ENCODE measurements at places on chromosomes 1 and 21.

- DNase-seq = no peak
Observed at GRCh38 chr1:212430416-212430815, 2.3 kb upstream of the NENF start.

- DNase-seq = no peak
Observed at GRCh38 chr1:31665234-31665878, 20.7 kb upstream of the PEF1 start.

DNA sequence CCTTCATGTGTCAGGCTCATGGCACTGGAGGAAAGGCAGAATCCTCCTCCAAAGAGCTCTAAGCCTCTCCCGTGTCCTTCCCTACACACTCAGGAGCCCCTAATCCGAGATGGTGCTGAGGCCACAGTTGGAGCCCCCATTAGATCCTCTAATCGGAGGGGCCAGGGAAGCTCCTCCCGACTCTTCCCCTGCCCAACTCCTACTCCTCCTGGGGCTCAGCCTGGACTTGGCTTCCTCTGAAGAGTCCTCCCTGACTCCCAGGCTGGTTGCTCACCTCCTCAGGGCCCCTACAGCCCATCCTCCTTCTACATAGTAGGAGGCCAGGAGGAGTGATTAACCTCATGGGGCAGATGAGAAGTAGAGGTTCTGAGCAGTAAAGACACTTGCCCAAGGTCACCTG, 21.3 kb upstream of the CDCP2 start:
- no peak for DNase-seq

DNA sequence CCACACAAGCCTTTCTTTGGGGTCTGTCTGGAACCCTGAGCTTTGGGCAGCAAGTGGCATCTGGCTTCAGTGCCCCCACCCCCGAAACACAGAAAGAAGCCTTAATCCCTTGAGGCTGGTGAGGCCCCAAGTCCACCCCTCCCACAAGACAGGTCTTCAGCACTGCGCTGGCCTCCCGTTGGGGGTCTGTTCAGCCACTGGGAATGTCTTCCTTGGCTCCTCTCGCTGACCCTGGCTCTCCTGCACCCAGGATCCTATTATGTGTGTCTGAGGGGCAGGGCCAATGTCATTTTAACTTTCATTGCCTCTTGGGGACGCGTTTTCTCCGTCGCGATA, 26.9 kb downstream of the ATP8B2 start:
- no peak for DNase-seq

DNA sequence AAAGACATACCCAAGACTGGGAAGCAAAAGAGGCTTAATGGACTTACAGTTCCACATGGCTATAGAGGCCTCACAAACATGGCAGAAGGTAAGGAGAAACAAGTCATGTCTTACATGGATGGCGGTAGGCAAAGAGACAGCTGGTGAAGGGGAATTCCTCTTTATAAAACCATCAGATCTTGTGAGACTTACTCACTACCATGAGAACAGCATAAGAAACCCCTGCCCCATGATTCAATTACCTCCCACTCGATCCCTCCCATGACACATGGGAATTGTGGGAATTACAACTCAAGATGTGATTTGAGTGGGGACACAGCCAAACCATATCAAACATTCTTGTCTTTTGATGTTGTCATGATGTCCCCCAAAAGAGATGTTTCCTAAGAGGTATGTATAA, 103.3 kb downstream of the DUSP10 start:
- DNase-seq = no peak

Measured in NCI-H187 (cell line).